ENCODE measurements at places on chromosomes 11 and 22.
A peak's percentile ranks its signal among the peaks of the same experiment; 100 is the strongest.

- DNase-seq = no peak
Observed at GRCh38 chr11:68581439-68581838, 102.9 kb upstream of the GAL start.

DNA sequence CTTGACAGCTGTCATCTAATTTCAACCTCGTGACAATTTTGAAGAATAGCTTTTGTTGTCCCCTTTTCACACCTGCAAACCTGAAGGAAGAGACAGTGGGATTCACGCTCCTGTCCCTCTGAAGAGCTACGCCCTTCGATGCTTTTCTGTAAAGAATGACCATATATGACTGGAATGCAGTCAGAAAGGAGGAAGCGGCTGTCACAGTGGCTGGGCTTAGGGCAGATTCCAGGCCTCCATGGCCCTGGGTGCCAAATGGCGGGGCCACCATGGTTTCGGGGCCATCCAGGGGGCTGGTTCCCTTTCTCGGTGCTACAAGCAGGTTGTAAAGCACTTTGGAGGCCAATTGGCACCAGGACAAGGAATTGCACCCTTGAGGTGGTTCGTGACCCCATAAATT is 22.2 kb upstream of the FGF19 start:
- DNase-seq = no peak

DNA sequence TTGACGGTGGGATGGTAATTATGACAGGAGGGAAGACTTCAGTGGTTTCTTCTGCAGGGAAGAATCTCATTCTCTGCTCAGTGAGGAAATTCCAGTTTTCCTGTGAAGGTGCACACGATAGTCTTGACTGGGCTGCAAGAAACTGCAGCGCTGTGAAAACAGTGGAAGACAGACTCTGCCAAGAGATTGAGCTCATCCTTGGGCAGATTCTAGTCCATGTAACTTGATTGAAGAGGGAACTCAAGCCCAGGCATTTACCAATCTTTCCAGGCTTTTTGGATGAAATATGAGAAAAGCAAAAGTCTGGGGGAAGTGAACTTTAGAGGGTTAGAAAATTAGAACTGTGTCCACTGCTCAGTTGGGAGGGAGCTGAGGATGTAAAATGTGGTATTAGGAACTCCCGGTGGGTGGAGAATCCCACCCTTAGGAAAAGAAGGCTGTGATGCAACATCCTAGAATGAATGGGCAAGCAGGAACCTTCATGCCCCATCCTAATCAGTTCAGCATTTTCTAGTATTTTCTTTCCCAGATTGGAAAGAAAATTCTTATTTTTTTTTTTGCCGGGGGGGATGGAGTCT is 212.6 kb downstream of the DBX1 start:
- no peak for DNase-seq

DNA sequence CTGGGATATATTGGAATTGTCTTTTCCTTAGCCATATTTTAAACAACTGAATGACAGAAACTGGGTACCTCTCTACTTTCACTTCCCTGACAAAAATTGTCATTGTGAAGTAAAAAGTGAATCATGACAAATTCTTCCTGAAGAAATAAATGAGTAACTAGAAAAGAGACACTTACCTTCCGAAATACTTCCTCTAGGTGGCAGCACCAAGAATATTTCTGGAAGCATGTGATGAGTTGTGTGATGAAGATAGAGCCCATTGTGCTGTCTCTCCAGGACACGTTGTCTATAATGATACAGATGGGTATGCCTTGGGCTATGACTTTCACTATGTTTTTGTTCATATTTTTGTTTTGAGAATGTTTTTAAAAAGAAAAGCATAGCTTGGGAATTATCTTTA is 21.5 kb downstream of the CASP4 start:
- DNase-seq = no peak

DNA sequence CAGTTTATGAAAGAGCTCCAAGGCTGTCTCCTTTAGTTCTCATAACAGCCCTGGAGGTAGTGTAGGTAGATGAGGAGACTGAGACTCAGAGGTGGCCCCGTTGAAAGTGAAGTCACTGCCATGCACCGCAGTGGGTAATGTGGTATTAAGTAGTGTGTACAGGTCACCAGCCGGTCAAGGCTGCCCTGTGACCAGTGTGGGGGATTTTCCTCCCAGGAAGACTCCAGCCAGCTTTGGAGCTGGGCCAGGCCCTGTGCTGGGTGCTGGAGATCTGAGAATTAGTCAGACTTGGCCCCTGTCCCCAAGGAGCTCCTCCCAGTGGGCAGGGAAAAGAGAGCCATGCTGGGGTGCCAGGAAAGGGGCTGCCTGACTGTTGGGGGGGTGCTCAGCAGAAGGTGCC is 5.3 kb downstream of the OMP start:
- no peak for DNase-seq

DNA sequence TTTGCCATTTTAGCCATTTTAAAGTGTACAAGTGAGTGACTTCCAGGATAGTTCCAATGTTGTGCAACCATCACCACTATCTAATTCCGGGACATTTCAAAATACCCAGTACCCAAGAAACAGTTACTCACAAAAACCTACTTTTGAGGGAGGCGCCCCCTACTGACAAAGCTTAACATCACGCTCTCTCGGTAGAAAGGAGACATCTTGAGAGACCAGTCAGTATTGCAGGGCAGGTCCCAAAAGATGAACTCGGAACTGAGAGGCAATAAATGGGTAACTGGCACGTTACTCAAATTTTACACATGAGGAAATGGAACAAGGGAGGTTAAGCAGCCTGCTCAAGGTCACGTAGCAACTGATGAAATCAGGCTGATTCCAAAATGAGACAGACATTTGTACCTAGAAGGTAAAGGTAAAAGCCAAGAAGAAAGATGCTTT is 50.0 kb upstream of the POU2AF1 start:
- DNase-seq = peak; percentile 42

- DNase-seq = no peak
Observed at GRCh38 chr11:105611572-105612441, 1.9 kb downstream of the GRIA4 start.

- DNase-seq = no peak
Observed at GRCh38 chr11:113971506-113972195, 3.3 kb upstream of the HTR3A start.

- DNase-seq = no peak
Observed at GRCh38 chr11:128691802-128692752, 1.8 kb upstream of the FLI1 start.

GRCh38 chr11:130763087-130763980 is 152.9 kb downstream of the SNX19 start:
- no peak for DNase-seq

- DNase-seq = no peak
Observed at GRCh38 chr11:125182573-125182972, 18.0 kb downstream of the PKNOX2 start.

GRCh38 chr11:65662799-65663638 is at the start of gene RELA:
Gene RELA, minus strand, starts transcription at chr11:65662916. Its CDS starts 84 bp downstream, at chr11:65662832.
- DNase-seq = peak; percentile 74

DNA sequence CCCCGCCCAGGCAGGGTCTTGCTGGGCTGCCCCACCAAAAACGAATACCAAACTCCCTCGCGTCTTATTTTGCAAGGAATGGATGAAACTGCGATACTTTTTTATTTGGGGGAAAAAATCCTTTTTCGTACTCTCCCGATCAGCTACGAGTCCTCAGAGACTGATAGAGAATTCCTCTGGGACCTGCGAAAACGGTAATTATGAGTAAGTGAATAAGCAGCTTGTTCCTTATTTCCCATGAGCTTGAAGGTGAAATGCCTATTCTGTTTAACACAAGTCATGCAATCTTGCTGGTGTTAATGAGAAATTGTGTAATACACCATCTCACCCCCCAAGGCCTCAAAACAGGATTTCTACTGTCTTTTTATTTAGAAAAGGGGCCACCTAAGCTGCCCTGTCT is 5.5 kb downstream of the GRK3 start:
- no peak for DNase-seq

Measured in NCI-H1092 (cell line).